ENCODE measurements at places on chromosomes 7 and 10.

DNA sequence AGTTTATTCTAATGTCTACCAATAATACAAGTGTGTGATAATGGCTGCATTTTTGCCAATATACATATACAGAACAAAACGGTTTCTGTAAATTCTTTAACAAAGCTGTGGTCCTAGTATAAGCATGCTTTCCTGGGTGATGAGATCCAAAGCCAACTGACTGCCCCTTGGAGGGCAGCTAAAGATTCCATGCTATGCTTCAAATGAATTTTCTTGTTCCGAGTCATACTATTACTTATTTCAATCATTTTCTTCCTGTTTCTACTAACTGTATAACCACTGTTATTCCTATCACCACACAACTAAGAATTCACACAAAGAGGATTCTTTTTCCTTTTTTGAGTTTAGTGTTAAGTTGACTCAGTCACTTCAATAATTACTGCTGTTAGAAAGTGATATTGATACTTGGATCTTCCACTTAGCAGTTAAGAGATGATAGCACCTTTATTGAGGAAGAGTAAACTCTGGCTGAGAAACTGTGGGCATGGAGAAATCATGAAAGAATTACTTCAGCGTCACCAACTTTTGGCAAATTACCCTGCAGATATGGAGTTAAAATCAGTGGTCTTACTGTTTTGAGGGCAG, 197.5 kb downstream of the ARL4A start:
- no peak for DNase-seq

DNA sequence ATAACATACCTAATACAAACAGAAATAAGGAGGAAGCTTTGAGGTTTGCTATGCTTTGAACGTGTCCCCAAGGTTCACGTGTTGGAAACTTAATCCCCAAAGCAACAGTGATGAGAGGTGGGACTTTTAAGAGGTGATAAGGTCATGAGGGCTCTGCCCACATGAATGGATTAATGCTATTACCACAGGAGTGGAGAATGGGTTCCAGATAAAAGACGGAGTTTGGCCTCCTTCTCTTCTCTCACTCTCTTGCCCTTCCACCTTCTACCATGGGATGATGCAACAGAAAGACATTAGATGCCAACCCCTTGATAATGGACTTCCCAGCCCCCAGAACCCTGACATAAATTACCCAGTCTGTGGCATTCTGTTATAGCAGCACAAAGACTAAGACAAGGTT, 9.6 kb downstream of the ITGB1 start:
- DNase-seq: no peak

GRCh38 chr10:124464028-124464965, 2.7 kb downstream of the LHPP start:
- no peak for DNase-seq

GRCh38 chr7:116339564-116339963, 129.2 kb downstream of the TES start:
- no peak for DNase-seq

GRCh38 chr7:24442170-24442777, 131.0 kb upstream of the PALS2 start:
- no peak for DNase-seq

DNA sequence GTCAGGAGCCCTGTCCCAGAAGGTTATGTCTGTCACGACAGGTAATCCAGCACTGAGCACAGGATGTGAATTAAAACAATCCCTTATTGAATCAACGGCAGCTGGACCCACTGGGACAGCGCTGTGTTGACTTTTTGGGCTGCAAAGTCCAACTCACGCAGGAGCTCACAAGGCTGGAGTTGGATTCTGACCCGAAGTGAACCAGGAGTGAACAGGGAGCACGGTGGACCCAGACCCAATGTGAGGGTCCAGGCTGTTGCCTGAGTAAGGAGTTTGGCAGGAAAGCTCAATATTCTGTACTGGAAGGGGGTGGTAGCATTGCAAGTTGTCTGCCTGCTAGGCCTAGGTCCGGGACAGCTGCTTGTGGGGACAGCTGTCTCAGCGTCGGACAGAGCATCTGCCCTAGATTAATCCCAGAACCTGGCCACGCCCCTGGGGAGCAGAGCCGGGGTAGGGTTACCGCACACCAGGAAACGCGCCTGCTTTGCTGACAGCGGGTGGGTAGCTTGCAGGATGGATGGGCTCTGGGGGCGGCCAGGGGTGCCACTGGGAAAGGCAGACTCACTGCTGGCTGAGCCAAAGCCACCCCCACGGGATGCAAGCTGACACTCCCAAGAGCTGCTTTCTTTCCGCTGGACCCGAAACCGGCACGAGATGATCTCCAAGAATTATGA, 24.0 kb downstream of the COL26A1 start:
- no peak for DNase-seq

DNA sequence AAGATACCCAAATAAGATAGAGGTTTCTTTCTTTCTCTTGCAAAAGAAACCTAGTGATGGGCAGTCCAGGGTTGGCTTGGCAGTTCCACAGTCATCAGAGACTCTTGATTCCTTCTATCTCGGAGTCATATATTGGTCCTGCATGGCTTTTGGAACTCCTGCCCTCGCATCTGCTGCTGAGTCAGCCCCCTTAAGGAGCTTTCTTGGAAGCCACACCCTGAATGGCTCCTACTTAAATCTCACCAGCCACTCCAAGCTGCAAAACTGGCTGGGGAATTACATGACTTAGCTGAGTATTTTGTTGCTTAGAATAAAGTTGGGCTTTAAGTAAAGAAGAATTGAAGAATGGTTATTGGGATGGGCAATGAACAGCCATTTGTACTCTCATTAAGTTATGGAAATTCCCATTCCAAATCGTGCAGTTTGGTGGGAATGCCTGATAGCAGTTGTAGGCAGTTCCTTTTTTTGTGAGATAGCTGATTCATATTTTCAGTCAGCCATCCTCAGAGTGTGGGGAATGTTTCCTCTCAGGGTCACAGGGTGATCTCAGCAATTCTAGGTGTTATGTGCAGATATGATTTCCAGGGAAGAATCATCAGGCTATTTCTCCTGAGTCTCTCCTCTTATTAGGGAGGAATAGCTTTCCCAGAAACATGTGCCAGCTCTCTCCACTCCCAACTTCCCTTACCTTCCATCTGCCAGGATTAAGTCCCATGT, 209.9 kb downstream of the BBS9 start:
- DNase-seq: no peak

- DNase-seq: no peak
These were observed 3.6 kb downstream of the R3HCC1L start for GRCh38 chr10:98138031-98138430.

DNA sequence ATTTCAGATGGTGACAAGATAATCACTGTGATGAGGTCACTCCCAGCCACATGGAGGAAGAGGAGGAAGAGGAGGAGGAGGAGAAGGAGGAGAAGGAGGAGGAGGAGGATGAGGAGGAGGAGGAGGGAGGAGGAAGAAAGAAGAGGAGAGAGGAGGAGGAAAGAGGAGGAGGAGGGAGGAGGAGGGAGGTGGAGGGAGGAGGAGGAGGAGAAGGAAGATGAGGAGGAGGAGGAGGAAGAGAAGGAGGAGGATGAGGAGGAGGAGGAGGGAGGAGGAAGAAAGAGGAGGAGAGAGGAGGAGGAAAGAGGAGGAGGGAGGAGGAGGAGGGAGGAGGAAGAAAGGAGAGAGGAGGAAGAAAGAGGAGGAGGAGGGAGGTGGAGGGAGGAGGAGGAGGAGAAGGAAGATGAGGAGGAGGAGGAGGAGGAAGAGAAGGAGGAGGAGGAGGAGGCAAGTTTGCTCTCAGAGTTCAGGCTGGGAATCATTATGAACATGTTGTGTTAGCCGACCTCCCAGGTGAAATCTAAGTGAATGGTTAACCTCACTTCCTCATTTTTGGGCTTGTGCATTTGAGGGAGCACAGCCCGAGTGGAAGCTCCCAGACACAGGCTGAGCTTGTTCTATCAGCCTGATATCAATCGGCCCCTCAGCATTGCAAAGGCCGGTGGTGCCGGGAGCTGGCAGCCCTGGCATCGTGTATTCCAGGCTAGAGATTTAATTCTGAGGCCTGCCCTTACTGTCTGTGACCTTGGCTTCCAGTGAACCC, 236.2 kb upstream of the PITRM1 start:
- DNase-seq: no peak

DNA sequence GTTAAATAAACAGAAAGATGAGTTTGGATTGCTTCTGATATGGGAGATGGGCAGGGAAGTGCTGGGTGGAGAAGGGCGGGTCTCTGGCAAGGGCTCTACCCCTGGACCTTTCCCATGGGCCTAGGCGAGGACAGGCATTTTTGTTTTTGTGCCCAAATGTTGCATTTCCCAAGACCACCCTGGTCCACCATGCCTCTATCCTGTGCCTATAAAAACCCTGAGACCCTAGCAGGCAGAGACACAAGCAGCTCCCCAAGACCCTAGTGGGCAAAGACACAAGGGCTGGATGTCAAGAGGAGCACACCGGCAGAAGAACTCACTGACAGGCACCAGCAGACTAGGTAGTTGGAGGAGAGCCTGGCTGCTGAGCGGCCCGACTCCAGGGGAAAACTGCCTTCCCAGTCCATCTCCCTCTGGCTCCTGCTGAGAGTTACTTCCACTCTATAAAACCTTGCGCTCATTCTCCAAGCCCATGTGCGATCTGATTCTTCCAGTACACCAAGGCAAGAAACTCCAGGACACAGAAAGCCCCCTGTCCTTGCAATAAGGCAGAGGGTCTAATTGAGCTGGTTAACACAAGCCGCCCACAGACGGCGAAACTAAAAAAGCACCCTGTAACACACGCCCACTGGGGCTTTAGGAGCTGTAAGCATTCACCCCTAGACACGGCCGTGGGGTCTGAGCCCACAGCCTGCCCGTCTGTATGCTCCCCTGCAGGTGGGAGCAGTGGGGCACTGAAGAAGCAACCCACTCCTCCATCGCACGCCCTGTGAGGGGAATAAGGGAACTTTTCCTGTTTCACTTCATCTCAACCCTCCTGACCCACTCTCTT, 291.4 kb downstream of the PTPRN2 start:
- DNase-seq: no peak

- DNase-seq: no peak
These were observed 457.4 kb downstream of the DNAJB6 start for GRCh38 chr7:157793973-157794745.

DNA sequence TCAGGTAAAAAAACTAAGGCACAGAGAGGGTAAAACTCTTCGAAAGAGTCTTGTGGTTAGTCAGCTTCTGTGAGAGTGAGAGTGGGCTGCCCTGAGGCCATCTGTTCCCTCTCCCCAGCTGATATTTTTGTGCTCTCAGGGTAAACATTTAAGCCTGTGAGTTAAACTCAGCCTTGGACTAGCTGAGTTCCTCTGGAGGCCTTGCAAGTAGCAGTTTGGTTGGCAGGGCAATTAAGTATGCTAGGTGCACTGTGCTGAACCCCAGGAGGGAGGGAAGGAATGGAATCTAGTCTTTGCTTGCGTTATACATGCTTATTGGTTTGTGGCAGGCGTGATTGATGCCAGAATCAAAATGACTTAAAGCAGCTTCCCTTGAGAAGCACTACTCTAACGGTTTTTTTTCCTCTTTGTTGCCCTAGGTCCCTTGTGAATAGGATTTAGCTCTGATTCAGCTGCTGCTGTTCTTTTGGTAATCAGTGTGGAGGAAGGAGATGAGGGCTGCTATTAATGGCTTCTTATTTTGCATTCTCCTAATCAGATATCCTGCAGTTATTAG, 140.2 kb downstream of the AUTS2 start:
- no peak for DNase-seq

GRCh38 chr10:79492839-79493238, 19.5 kb upstream of the EIF5AL1 start:
- DNase-seq: no peak

GRCh38 chr10:75042292-75042974, 69.0 kb upstream of the SAMD8 start:
- no peak for DNase-seq

DNA sequence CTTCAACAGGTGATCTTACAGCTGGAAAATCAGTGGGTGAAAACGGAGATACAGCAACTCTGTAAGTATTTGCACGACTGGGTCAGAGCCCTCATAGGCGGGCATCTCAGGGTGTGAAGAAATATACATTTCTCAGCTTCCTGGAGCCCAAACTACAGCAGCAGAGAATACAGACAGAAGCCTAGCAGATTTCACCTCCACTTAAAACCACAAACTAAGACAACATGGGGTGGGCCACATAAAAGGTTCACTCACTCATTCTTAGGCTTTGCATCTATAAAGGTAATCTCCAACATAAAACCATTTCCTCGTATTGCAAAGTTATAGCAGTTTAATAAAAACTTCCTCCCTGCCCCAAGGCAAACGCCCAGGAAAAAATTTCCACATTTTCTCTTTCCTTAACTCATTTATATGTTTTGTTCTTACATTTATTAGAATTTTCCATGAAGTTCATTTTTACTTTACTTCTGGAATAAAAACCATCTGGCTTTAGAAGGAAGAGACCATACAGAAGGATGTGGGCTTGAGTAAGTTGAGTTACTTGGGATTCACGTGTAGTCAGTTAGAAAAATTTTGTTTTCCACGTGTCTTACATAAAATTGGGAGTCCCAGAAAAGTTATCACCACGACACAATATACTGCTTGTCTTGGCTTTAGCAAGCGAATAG, 327.1 kb downstream of the FRMD4A start:
- no peak for DNase-seq

- no peak for DNase-seq
These were observed 1.9 kb downstream of the SAP25 start for GRCh38 chr7:100571829-100572116.

DNA sequence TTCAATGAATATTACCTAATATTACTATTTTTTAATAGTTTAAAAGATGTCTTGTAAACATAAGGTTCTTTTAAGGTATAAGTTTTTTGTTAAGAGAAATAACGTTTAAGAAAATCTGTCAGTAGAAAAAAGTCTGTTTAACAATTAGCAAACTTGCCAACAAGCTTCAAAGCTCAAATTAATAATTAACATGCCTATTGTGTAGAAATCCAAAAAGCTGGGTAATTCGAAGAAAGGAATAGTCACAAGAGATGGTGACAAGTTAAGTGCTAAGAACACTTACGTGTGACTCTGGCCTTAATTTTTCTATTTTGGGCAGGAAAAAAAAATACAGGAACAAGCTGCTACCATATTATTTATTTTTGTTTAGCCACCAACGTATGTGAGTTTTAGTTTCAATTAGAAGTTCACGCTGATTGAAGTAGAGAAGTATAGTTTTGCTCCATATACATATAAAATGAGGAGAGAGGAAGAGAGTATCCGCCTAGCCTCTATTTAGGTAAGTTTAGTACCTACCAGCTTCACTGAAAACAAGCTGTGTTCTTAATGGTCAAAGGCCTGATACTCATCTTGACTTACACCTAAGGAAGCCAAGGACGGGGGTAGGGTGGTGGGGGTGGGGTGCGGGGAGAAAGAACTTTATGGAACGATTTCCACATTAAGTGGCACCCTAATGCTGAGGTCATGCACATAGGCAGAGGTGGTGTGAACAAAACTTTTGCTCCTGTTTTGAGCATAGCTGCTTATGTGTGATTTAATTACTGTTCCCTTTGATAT, 43.4 kb upstream of the AGBL3 start:
- DNase-seq: no peak

Data from iPS DF 19.7 (cell line).